ENCODE measurements at places on chromosomes 6 and 20. TPM values are rescaled to one million over a fixed set of nuclear protein-coding genes. Genes with fewer than 3 reads are reported as not detected.

MYH7B gene
- total RNA-seq = not detected

CCDC170 gene
- total RNA-seq = 0.54 TPM

FOXS1 gene
- total RNA-seq = not detected

TEAD3 gene
- total RNA-seq = 5.0 TPM

FKBP1C gene
- total RNA-seq = 0.72 TPM

B3GAT2 gene
- not detected for total RNA-seq

SLC16A10 gene
- total RNA-seq = not detected

TBC1D32 gene
- total RNA-seq = 7.2 TPM

FAXC gene
- 1.9 TPM for total RNA-seq

DNMT3B gene
- total RNA-seq = 1.3 TPM

C20orf202 gene
- total RNA-seq = not detected

ROS1 gene
- total RNA-seq = under 0.01 TPM

CRIP3 gene
- total RNA-seq = not detected

DAAM2 gene
- 13.1 TPM for total RNA-seq

HTR1E gene
- total RNA-seq = not detected

FRS3 gene
- 0.54 TPM for total RNA-seq

GSTA1 gene
- total RNA-seq = 0.18 TPM

DNA sequence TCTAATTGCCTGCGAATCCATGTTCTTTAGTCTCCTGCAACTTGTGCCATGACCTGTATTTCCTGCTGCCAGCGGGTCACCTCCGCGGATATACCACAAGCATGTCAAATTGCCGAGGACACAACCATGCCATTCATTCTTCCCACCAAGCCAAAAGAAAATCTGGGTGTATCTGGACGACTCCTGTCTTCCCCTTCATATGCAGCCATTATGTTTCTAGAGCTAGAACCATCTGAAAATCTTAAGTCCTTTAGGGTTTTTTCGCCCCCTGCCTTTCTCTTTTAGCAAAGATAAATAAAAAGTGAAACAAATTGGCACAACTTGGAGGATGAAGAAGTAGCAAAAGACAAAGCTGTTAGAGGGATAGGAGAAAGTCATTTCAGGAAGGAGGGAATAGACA is 242.6 kb downstream of the ARID1B start:
- peak; percentile 26 for DNase-seq

DNA sequence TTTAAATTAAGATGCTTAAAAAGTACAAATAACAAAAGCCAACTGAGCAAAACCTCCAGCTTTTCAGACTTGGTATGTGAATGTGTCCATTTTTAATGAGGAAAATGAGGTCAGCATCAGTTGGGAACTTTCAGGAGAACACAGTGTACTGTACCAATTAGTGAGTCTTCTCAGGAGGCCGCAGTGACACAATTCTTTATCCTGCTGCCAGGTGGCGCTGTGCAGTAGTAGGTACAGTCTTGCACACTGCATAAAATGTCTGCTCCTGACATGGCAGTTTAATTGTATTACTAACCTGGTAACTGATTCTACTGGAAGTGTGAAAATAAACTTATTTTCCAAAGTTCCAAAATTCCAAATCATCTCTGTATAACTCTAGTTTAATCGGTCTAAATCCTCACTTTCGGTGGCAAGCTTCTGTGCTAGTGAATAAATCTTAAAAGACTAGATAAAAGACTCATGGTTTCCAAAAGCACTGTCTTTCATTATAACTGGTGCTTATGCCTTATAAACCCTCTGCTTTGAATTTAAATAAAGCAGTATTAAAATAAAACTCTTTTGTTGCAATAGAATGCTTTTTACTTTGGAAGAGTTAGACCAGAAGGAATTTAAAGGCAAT is 214.8 kb upstream of the MMS22L start:
- peak; percentile 65 for DNase-seq

DNA sequence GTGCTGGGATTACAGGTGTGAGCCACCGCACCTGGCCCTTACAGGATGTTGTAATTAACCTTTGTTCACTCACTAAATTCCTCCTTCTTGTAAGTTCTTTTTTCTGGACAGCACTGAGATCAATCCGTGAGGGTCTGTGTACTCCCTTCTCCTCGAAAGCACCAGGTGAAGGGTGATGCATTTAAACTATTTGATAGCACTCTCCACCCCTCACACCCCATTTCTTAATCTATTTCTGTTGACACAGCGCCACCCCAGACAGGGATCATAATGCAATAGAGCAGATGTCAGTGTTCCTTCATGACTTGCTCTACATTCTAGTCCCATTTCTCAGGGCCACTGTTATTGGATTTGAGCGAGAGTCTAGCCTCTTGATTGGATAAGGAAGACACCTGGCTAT is 46.3 kb downstream of the PPP1R14C start:
- no peak for DNase-seq

- DNase-seq = no peak
Observed at GRCh38 chr6:46985943-46986342, 56.2 kb downstream of the ADGRF1 start.

GRCh38 chr20:31864521-31865400 is 5.6 kb downstream of the DUSP15 start:
- DNase-seq = no peak

GRCh38 chr6:166996406-166996805 is 2.8 kb upstream of the CEP43 start:
- DNase-seq = peak; percentile 82

DNA sequence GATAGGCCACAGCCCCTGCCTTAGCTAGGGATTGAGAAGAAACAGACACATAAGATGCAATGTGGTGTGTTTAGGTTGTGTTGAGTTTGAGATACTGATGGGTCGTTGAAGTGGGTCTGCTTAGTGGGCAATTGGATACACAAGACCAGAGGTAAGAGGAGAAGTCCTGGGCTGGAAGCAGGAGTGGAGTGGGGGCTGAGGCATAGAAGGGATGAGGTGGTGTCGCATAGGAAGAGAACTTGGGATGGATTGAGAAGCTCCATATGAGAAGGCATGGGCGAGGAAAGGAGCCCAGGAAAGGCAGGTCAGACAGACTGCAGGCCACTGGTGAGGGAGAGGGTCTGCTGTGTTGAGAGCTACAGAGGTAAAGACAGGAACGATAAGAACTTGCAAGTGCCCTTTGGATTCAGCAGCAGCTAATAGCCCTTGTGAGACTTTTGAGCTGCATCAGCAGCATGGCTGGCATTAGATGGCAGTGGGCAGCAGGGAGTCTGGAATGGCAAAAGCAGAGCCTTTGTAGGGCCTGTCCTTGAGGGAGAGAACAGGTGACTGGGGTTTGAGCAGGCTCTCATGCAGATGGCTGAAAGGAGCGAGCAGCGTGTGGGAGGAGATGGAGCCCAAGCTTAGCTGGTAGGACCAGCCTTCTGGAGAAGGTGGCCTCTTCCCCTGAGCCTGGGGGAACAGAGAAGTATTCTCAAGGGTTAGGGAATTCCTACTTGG is 33.2 kb downstream of the PLCG1 start:
- DNase-seq = no peak

DNA sequence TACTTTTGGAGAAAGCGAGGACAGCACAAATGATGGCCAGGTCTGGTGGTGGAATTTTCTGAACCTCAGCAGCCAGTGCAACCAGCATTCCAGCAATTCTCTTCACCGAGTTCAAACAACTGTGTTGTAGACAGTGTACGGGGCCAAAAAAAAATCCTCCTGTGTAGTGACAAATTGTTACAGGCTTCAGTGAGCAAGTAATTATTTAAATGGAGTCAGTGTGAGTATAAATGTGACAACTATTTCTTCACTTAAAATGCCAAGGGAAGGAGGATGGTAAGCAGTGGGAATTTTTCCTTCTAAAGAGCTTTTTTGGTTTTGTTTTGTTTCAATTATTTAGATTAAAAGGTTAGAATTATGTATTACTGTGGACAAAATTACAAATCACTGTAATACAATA is 154.1 kb downstream of the TMEM242 start:
- no peak for DNase-seq

DNA sequence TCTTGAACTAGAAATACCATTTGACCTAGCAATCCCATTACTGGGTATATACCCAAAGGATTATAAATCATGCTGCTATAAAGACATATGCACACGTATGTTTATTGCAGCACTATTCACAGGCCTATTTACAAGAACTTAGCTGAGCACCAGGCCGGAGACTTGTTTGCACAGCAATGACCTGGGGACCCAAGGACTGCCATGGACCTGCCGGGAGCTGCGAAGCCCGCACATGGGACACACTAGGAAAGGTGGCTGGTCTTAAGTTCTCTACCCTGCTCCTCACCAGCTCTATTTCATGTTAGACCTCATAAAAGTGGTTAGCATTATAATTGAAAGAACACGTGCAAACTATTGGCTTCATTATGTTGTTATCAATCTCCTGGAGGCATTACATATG is 70.4 kb upstream of the CST7 start:
- no peak for DNase-seq

DNA sequence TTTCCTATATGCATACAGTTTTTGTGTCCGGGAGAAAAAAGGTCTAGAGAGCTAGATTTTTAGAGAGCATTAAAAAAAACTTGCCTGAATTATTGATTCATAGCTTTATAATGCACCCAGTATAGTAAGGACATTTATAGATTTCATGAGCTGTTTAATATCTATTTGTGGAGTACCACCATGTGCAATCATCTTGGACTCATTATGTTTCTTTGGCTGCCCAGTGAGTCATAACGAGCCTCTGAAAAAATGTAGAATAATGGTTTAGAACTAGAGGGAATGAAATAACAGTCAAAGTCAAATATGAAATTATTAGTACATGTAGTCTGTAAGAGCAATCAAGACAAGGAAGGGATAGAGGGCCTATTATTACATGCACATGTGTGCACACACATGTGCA is 350.0 kb downstream of the CD83 start:
- DNase-seq = peak; percentile 80

GRCh38 chr6:51616243-51616642 is 471.2 kb downstream of the PKHD1 start:
- no peak for DNase-seq

DNA sequence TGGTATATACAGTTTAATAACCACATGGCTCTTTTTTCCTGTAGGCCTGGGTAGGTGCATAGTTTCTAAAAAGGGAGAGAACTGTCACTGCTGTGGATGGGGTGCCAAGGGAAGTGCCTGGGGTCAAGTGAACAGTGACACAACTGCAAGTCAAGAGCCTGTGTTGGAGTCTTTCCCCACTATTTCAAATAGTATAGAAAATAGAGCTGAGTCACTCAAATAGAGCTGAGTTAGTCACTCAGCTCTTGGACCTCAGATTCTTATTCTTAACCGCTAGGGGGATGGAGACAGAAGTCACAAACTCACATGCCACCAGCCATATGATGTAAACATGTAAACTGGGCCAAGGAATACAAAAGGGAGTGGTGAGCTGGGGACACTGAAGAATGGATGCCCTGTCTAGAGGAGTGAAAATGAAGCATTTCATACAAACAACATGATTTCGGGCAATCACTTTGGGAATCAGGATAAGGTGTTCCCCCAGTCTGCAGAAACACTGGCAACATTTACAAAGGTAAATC is 2.1 kb downstream of the NQO2 start:
- DNase-seq = peak; percentile 77

DNA sequence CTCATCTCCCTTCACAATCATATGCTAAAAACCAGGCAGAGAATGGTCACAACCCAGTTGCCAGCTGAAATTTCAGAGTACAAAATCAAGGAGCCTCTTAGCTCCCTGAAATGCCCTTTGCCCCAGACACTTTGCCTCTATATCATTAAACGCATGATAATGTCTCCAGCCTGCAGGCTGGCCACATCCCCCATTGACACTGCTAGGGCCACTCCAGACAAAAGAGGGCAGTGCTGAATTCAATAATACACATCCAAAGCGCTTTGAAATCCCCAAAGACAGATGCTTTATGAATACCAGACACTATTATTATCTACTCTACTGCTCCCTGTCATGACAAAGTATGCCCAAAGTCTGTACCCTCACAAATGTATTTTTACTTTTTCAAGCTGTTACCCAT is 348.3 kb upstream of the POU3F2 start:
- no peak for DNase-seq

GRCh38 chr20:16548068-16548672 is 25.1 kb downstream of the KIF16B start:
- no peak for DNase-seq

DNA sequence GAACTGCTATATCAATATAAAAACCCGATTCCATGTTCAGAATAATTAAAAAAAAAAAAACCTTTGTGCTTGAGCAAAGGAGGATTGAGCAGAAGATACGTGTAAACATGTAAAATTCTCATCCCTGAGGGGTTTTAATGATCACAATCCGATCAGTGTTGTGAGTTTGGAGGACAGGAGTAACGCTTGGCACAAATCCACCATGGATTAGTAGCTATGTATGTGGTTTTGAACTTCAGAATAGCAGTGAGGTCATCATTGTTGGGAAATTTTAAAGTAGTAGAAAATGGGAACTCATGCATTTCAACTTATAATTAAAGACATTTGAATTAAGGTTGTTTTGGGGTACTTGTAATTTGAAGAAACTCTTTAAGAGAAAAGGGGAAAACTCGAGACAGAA is 203.2 kb downstream of the RPS12 start:
- DNase-seq = peak; percentile 78

GRCh38 chr6:116102873-116103272 is 2.2 kb downstream of the NT5DC1 start:
- DNase-seq = no peak

GRCh38 chr20:8756410-8756809 is 312.5 kb upstream of the PLCB4 start:
- DNase-seq = peak; percentile 96

GRCh38 chr20:48897305-48898010 is 24.1 kb upstream of the ARFGEF2 start:
- peak; percentile 92 for DNase-seq

DNA sequence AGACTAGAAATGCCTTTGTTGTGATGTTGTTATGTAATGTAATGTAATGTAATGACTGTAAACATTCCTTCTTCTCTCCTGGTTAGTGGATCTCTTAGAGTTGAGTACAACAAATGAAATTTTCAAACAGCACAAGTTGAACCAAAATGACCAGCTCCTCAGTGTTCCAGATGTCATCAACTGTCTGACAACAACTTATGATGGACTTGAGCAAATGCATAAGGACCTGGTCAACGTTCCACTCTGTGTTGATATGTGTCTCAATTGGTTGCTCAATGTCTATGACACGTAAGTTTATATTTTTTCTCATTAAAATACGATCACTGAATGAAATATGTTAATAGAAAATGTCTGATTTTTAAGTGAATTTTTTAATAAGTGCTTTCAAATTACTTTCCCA is 496.7 kb downstream of the UTRN start:
- no peak for DNase-seq

DNA sequence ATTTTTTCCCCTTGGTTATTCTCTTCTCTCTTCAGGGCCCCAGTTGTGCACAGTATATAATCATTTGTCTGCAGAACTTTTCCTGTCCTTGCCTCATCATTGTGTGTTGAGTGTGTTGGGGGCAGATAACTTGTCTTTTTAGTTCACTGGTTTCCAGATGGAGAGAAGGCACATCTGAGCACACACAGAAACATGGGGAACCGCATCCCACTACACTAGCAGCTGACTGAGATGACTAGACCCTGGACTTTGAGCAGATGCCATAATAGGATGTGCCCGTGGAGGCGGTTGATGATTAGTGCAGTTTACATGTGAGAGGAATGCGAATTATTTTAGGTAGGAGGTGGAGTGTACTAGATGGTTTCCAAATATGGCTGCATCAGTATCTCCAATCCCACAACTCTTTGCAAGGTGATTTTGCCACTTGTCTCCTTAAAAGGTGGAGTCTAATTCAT is 26.5 kb upstream of the SH3BGRL2 start:
- DNase-seq = peak; percentile 63

- DNase-seq = peak; percentile 38
Observed at GRCh38 chr6:77368660-77369313, 94.5 kb downstream of the HTR1B start.

GRCh38 chr20:12916699-12917098 is 92.1 kb upstream of the SPTLC3 start:
- no peak for DNase-seq

GRCh38 chr6:107624050-107624449 is 134.1 kb downstream of the SOBP start:
- no peak for DNase-seq
